ENCODE measurements at places on chromosomes 6 and 20.
A peak's percentile ranks its signal among the peaks of the same experiment; 100 is the strongest.

- peak; percentile 67 for DNase-seq
Measured at GRCh38 chr6:42453654-42454427, 2.1 kb upstream of the TRERF1 start.

DNA sequence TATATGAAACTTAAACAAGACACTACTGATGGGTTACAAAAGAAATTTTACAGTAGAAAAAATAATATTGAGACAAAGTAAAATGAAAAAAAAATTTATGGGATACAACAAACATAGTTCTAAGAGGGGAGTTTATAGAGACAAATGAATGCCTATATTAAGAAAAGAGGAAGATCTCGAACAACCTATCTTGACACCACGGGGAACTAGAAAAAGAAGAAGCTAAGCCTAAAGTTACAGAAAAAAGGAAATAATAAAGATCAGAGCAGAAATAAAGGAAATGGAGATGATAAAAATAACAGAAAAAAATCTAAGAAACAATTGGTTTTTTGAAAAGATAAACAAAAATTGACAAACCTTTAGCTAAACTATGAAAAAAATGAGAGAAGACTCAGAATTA lies 9.1 kb upstream of the ECHDC1 start:
- DNase-seq, result no peak

DNA sequence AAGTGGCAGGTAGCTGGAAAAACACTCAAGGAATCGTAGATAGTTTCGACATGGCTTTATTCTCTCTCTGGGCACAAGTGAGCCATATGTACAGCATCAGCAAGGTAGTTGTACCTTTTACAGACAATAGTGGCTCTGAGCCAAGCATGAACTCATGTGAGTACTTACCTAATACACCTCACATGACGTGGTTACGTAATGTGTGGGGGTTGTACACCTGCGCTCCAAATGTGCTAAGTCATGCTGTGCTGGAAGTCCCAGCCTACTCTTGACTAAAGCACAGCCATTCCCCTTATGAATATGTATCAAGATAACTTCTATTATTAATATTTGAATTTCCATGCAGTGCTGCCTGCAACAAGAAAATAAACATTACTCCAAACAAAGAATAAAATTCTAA lies 78.8 kb upstream of the HMGN3 start:
- no peak for DNase-seq

- no peak for DNase-seq
Measured at GRCh38 chr6:5776706-5777390, 229.9 kb downstream of the NRN1 start.

DNA sequence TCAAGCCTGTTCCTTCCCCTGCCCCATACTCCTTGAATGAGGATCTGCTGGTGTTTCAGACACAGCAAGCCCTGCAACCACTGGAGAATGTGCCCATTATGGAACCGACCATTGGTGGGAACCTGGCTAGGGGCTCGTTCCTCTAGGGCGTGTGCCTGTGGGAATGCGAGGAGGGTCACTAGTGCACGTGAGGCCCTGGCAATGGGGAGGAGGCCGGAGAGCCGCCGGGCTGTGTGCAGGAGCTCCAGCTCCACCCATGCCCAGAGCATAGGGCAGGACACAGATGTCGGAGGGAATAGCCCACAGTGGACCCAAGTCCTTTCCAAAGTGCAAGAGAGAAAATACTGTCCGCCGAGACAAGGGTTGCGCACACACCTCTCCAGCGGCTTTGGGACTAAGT lies 99.3 kb downstream of the ERMARD start:
- peak; percentile 35 for DNase-seq

GRCh38 chr6:82651845-82652335 lies 288.3 kb downstream of the TPBG start:
- DNase-seq, result no peak

DNA sequence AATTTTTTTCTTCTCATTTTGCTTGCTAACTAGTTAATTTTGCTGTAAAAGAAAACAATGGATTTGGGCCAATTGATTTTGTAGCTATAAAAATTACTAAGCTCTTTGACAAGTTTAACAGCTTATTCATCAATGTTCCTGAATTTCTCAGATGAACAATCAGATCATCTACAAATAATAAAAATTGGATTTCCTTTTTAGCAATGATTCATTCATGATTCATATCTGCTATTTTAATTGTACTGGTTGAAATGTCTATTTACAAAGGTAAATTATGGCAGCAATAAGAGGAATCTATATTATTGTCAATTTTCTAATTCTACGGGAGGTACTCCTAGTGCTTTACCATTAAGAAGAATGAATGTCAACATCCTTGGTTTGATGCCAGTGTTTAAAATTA lies 178.8 kb upstream of the BTBD3 start:
- DNase-seq, result no peak

DNA sequence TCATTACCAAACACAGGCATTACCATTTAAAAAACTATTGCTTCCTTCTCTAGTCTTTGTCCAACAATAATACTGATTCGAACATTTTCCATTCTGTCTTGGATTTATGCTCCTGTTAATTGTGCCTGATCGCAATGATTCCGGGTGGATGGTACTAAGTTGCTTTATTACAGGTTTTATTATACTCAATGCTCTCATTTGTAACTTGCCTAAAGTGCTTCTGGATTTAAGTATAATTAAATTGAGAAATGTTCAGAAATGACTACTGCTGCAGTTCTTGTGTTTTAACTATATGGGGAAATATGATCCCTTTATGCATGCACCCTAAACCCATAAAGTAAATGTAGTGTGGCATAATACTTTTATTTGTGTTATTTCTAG lies 7.2 kb downstream of the TFAP2A start:
- DNase-seq, result no peak

DNA sequence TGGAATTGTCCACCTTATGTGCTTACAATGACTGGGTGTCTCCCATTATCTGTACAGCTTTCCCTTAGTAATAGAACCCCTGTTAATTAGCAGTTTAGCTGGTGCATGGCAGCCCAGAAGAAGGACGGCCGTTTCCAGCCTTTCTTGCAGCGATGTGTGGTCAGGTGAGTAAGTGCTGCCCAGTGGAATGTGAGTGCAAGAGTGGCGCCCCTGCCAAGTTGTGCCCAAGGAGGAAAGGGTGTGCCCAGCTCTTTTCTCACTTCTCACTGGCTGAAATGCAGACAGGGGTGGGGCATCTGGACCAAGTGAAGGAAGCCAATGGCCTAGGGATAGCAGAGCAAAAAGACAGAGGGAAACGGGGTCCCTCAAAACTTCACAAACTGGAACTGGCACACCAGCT lies 296.8 kb downstream of the PREX1 start:
- DNase-seq, result no peak

GRCh38 chr20:2303673-2304072 lies 7.9 kb downstream of the TGM3 start:
- no peak for DNase-seq

- no peak for DNase-seq
Measured at GRCh38 chr6:76466286-76466685, 393.8 kb upstream of the IMPG1 start.

GRCh38 chr6:15429141-15430110 lies 183.6 kb downstream of the JARID2 start:
- no peak for DNase-seq

DNA sequence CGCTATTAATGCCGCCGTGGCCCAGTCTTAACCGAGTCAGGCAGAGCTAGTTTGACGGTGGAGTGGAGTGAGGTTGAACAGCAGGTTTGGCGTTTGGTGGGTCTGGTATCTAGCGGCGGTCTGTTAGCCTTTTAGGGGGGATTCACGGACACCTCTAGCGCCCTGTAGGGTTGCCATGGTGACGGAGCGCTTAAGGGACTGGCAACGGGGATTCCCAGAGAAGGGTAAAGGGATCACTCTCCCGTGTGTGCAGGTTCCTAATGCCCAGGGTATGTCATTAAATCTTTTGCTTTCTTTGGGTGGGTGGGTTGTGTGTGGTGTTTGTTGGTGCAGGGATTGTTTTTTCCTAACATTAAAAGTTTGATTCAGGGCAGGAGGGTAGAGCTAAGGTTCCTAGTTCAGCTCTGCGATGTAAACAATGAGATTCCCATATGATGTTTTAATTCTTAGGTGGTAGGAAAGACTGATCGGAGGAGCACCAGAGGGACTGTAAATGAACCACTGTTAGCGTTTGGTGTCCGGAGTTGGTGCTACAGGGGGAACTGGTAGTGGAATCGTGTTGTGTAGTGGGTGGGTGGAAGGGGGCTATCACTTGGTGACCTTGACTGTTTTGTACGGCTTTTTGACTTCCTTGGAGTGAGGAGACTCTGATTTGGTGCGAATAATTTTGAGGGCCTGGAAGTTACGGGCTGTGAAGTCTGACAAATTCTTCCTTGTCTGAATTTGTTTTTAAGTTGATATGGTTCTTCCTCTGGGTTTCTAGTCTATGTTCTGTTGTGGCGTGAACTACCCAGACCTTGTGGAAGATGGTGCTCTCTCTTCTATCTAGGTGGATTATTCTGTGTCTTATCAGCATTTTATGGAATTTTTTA lies 5.0 kb downstream of the BRD2 start:
- DNase-seq, result peak; percentile 81

DNA sequence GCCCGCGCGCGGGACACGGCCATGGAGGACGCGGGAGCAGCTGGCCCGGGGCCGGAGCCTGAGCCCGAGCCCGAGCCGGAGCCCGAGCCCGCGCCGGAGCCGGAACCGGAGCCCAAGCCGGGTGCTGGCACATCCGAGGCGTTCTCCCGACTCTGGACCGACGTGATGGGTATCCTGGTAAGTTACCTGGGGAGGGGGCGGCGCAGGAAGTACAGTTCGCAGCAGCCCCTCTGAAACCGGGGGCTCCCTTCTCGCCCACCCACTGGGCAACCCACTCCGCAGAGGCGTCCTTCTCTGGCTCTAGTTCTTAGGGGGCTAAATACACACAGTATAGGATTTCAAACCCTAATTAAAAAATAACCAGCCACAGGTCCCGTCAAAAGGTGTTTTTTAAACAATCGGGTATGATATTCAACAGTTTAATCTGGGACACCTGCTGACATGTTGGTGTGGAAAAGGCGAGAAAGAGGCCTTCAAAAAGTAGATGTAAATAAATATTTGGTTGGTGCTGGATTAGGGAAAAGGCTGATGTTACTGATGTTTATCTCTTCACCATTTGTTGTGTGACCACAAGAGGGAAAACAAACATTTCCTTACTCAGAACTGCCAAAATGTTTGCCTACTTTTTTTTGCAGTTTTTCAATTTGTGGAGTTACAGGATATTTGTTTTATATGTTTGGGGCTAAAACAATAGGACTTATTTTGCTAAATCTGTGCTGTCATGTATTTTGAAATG lies 577 bp downstream of the SASH1 start:
- DNase-seq, result no peak

DNA sequence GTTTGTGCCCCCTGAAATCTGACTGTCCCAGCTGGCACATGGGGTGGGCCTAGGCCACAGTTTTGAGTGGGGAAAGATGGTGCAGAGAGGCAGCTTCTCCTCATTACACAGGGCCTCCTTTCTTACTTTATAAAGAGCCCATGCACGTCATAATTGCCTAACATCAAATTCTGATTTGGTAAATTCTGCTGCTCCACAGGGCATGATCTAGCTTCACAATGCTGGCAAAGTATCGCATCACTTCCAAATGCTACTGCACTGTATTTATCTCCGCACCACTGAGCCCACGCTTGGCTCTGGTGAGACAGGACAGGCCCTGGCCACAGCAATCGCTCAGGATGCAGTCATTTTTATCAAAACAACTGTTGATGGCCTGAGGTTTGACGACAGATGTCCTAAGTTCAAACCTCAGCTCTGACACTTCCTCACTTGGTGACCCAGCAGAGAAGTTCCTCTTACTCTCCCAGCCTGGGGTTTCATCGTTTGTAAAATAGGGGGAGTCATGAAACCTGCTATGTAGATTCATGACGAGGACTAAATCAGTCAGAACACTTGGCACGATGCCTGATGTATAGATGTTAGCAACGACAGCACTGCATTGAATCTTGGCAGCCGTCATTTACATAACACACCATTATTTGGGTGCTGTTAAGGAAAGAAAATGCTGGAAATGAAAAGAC lies 187.9 kb downstream of the TTLL2 start:
- DNase-seq, result no peak

DNA sequence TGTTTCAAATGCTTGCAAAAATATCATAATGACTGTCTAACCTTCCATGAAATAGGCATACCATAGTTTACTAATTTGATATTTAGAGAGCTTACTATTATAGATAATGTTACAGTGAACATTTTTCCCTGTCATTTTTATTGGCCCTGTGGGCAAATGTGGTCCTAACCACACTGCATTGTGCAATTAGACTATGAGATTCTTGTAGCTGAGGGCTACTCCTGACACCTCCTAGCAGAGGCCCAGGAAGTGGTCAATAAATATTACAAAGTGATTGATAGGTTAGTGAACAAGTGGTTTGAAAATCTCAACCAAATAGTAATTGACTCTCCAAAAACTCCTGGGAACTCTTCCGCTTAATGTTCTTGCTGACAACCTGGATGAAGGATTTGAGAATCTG lies 160.5 kb upstream of the KCNG1 start:
- DNase-seq, result no peak

GRCh38 chr6:101879782-101880181 lies 486.3 kb downstream of the GRIK2 start:
- DNase-seq, result no peak

- DNase-seq, result peak; percentile 78
Measured at GRCh38 chr6:28542440-28543296, 17.0 kb downstream of the GPX5 start.

DNA sequence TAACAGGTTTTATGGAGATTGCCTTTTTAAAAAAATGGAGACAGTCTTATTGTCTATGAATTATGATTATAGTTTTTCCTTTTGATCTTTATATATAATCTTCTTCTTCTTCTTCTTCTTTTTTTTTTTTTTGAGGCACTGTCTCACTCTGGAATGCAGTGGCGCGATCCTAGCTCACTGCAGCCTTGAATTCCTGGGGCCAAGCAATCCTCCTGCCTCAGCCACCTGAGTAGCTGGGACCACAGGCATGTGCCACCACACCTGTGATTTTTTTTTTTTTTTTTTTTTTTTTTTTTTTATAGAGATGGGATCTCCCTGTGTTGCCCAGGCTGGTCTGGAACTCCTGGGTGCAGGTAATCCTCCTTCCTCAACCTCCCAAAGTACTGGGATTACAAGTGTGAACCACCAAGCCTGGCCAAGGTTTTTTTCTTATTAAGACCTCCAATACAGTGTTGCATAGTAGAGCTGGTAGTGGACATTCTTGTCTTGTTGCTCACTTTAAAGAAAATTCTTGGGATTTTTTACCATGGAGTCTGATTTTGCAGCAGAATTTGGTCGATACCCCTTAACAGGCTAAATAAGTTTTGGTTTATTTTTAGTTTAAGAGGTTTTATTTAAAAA lies 46.5 kb downstream of the STK4 start:
- no peak for DNase-seq

GRCh38 chr6:145562771-145563615 lies 172.3 kb downstream of the EPM2A start:
- no peak for DNase-seq

DNA sequence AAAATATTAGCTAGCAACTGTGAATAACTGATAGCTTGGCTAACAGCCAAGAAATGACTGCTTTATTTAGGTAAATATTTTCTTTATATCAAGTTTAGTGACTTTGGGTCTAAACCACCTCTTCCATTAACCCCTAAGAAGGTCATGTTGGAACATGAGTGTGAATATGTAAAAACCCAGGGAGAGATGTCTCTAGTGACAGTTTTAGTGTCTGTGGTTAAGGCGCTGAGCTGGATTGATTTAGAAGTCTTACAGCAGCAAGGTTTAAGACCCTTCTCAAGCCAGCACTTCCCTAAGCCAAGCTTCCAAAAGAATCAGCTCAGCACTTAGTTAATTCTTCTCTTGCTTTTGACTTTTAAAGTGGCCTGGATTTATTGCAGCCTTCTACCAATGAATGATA lies 11.4 kb upstream of the SIRT5 start:
- DNase-seq, result no peak

Measured in activated CD8-positive, alpha-beta memory T cell treated with anti-CD3 and anti-CD28 coated beads for 24 hours (primary cell).